ENCODE measurements at places on chromosomes 1 and 21.

DNA sequence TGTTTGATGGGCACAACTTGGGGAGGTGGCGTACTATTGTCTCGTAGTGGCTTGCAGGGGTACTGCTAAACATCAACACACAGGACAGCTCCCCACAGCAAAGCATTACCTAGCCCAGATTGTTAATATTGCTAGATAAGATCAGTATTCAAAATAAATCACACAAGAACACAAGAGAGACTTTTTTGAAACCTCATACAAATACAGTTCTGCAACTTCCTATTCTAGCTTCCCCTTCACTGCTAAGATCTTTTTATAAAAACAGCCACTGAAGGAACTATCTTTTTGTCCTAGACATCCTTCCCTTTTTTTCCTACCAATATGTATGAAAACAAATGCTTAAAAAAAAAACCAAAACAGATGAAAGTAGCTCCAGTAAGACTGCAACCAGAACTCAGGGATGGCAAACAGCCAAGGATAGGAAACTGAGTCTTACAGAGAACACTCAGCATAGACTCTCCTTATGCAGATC, 137.8 kb upstream of the KRTAP19-8 start:
- no peak for DNase-seq

DNA sequence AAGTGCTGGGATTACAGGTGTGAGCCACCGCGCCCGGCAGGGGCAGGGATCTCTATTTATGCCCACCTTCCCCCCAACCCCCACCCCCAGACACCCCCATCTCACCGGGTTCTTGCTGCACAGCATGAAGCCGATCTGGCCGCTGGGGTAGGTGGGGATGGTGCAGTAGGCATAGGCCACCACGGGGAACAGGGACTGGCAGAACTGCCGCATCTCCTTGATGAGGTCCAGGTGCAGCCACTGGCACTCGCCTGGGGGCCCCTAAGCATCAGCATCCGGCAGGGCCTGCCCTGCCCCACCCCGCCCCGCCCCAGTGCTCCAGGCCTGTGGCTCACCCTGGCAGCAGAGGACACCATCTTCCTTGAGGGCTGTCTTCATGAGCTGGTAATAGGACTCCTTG, 4.1 kb downstream of the SRM start:
- DNase-seq = no peak

DNA sequence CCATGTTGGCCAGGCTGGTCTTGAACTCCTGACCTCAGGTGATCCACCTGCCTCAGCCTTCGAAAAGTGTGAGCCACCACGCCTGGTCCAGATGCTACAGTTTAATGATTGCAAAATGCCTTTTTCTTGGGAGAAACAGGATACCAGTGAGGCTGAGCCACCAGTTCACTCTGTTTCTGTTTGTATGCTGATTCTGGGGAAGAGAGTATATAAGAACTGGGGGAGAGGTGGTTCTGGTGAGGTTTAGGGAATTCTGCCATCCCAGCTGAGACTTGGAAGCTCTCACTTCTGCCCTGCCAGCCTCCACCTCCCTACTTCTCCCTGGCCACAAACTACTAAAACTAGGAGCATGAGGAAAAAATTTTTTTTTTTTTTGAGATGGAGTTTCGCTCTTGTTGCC, 8.1 kb upstream of the PMF1 start:
- DNase-seq = no peak

DNA sequence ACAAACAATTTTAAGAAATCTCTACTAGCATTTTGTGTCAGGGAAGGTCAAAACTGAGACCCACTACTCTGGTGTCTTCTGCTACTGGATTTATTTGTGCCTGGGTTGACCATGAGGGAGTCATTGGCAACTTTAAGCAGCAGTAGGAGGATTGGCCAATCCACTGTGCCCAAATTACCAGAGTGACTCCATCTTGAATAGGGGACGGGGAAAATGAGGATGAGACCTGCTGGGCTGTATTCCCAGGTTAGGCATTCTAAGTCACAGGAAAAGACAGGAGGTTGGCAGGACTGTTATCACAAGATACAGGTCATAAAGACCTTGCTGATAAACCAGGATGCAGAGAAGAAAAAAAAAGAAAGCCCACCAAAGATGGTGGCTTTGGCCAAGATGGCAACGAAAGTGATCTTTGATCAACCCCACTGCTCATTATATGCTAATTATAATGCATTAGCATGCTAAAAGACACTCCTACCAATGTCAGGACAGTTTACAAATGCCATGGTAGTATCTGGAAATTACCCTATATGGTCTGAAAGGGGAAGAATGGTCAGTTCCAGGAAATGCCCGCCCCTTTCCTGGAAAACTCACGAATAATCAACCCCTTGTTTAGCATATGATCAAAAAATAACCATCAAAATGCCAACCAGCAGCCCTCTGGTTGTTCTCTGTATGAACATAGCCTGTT, 200.9 kb downstream of the LTN1 start:
- no peak for DNase-seq

DNA sequence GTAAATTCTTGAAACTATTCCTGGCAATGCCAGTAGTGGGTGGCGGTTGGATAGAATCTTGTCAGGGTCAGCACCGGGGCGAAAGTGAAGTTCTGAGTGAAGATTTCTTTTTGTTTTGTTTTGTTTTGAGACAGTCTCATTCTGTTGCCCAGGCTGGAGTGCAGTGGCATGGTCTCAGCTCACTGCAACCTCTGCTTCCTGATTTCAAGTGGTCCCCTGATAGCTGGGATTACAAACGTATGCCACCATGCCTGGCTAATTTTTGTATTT, 33.3 kb downstream of the PCNT start:
- DNase-seq = no peak

DNA sequence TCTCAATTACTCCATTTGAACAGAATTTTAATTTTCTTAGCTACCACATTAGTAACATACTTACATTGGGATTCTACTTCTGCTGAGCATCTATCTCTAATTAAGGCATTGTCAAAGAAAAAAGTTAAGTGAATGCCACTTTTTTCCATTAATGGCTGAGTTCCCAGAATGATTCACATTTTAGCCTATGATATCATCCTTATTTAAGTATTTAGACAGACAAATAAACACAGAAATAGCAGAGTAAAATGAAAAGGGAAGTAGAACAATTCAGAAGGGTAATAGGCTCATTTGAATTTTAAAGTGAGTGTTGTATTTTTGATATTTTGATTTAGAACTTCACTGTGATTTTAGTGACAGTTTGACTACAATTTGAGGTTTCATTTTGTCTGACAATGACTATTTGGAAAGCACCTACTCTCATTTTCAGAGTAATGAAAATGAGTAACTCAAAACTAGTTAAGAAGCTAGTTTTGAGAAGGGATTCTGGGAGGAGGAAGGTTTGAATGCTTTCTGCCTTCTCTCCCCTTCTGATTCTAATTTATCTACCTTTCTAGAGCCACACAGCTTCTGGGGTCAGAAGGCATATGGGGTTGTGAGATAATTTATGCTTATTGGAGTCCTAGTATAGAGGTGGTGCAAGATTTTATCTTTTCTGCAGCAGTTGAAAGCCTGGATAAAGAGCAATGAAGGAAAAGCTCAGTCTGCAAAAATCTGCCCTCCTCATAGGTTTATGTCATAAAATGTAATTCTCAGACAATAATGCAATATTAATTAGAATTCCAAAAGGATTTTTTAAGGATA, 15.5 kb downstream of the LYPLAL1 start:
- DNase-seq = no peak

- no peak for DNase-seq
Observed at GRCh38 chr1:84504580-84505492, 1.4 kb upstream of the SPATA1 start.

GRCh38 chr1:115239426-115239825, 98.6 kb downstream of the NGF start:
- DNase-seq = no peak

DNA sequence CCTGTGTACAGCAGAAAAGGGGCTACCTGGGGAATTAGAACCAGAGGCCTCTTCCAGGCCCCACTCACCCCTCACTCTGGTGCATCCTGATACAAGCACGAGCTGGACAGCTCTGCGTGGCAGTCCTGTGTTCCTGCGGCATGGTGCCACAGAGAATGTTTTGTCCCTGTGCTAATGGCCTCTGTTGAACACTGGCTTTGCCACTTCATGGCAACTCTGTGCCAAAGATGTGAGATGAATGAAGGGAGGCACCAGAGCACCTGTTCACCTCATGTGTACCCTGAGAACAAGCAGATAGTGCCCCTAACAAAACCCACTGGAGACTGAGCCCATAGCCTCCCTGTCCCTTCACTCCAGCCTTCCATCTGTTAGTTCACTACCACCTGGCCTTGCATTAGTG, 199.3 kb upstream of the COA6 start:
- no peak for DNase-seq

GRCh38 chr1:30129001-30129408, 594.4 kb downstream of the MATN1 start:
- no peak for DNase-seq

DNA sequence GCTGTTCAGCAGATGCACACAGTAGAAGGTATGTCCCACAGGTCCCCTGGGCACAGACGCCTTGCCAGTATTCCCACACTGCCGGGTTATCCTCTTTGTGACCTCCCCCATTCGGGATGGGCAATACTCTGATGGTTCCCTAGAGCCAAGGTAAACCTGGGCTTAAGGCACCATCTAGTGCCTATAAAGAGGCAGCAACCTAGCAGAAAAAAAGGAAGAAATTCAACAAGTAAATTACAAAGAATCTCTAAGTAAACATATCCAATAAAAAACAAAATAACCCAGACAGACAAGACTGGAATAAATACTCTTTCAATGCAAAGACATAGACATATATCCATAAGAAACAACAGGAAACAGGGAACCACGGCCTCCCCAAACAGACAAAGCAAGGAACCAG, 39.4 kb downstream of the HSF2BP start:
- no peak for DNase-seq

DNA sequence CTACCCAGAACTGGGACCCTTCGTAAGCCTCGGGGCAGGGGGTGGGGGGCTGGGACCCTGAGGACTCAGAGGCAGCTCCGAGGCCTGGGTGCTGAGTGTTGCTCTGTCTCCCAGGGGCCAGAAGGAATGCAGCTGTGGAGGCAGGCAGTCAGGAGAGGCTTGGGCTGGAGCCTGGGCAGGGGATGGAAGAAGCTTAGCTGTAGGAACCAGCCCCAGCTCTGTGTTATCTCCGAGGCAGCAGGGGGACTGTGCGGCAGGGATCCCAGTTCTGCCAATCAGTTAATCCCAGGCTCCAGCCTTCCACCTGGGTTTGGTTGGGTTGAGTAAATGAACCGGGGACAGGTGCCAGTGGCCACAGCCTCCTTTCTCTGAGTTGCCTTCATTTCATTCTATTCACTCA, 8.2 kb upstream of the GRIK3 start:
- no peak for DNase-seq

GRCh38 chr1:28437924-28438699, 67.7 kb upstream of the RCC1 start:
- DNase-seq = no peak

- DNase-seq = no peak
Observed at GRCh38 chr1:2494323-2494693, 18.2 kb downstream of the PLCH2 start.

DNA sequence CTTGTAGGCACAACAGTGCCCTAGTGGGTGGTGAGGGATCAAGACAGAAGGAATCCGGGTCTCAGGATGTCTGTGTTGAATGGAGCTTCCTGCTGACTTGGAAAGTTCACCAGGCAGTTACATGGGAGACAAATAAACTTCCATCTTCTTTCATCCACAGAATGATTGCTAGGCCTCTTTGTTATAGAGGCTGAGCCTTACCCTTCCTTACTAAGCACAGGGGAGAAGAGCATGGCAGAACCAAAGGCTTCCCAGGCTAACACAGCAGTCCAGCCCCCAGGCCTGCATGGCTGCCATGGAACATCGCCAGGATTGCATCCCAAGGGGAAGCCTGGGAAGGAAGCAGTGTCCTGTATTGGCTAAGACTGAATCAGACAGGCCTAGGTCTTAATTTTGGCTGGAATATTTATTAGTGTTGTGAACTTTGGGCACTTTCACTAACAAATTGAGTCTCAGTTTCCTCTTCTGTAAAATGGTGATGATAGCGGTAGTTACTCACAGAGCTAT, 18.7 kb downstream of the HEYL start:
- DNase-seq = no peak

DNA sequence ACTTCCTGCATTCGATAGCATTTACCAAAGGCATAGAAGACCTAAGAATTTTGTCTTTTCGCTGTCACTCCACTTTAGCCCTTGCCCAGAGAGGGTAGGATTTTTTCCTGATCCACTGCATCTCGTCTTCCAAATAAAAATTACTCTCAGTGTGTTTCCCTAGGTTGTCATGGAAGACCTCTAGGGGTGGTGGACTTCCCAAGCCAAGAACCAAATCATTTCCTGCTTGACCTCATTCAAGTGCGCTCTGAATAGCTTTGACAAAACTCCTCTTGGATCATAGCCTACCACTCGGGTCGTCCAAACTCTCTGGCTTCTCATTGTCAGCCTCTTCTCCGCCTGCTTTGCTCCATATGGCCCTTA, 431 bp upstream of the C1orf52 start:
- no peak for DNase-seq

DNA sequence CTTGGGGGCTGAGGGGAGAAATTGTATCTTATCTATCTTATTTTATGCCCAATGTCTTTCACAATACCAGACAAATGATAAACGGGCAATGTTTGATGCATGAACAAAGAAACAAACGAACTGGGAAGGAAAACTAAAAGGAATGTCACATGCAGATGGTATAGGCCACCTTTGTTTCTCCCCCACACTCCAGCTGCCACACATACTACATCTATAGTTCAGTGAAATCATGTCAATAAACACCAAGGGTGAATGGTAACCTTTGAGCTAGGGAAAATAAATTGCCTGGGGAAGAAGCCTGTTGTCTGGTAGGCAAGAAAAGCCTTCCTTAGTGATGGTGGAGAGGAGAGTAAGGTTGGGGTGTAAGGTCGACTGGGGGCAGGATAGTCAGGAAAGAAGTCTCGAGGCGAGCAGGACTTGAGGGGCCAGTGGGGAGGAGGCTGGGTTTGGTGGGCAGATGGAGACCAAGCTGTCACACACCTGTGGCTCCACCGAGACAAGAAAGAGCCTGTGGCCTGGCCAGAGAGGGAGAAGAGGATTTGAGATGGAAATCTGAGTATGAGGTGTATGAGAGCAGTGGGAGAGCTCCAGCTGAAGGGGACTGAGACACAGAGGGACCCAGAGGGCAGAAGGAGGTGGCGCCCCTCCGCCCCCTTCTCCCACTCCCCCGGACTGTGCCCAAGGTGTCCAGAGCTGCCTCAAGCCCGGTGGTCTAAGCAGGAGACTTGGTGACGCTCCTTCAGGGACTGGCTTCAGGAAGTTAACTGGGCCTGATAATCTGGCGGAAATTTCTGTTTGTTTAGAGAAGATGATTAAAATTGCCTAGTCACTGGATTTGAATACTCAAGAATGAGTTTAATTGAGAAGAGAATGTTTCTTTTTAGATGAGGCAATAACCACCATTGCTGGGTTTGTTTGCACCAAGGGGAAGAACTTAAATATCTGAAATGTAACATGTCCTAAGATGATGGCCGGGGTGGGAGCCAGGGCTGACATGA, 37.3 kb downstream of the ATF3 start:
- DNase-seq = no peak

- DNase-seq = no peak
Observed at GRCh38 chr1:201176940-201177339, 13.7 kb upstream of the IGFN1 start.

GRCh38 chr1:14994841-14995437, 158.6 kb upstream of the TMEM51 start:
- DNase-seq = no peak

Data from stimulated activated CD4-positive, alpha-beta T cell treated with anti-CD3 and anti-CD28 coated beads, Interleukin-1b, Interleukin-23, amount 100 ng/mL, for 1 hour (primary cell).